ENCODE measurements at places on chromosomes 3 and 15.

GRCh38 chr3:168049367-168049974 is 46.3 kb downstream of the GOLIM4 start:
- no peak for DNase-seq

DNA sequence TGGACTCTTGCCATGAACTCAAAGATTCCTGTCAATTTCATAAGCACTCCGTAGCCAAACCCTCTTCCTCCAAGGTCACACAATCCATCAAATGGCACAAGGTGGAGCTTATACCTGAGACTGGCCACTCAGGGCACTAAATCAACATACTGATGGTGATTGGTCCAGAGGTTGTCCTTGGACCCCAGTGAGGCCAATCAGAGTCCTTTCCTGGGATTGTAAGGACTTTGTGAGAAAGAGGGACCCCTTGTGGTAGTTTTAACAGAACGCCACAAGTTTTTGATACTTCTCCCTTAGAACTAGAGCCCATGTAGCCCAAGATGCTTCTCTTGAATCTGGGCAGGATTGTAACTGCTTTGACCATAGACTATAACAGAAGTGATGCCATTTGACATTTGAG is 44.4 kb upstream of the LARS2 start:
- DNase-seq, result no peak

DNA sequence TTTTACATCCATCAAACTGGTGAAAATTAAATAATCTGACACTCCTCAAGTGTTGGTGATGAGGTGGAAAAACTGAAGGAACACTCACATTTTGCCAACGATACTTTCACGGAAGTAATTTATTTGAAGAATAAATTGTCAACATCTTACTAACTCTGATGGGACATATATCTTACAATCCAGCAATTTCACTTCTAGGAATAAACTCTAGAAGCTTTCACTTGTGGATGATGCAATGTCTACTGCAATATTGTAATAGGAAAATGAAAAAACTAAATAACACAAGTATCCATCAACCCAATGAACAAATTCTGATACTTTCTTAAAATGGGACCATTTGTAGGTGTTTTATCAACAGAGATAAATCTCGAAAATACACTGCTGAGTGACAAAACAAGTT is 16.2 kb upstream of the LIPC start:
- DNase-seq, result no peak

DNA sequence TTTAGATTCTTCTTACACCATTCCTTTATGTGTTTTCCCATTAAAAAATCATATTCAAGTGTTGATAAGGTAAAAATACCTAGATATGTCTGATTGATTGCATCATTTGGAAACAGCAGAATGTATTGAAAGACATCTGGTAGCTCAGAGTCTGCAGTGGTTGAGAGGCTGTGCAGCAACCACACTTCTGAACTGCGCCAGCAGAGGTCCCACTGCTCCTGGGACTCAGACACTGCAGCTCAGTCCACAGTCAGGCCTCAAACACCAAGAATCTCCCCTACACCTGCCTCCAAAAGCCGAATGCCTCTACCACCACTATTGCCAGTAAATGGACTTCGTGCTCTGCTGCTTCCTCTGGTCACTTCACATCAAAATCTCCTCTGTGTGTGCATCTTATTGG is 176.9 kb upstream of the LMCD1 start:
- peak; percentile 33 for DNase-seq

- DNase-seq, result no peak
These were observed 19.0 kb downstream of the TBC1D2B start for GRCh38 chr15:78058401-78058935.

DNA sequence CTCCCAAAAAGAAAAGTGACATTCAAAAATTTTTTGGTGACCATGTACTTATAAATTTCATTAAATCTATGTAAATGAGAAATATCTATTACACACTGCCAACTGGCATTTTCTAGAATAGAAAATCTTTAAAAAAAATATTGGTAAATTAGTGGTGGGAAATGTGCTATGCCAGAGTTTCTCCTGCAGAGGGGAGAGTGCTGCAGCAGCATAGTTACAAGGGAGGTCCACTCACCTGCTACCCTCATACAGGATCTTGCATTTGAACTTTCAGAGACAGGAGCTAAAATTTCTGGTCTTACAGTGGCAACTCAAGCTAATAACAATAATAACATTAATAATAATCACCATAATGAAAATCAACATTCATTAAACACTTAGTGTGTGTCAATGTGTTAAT is 459.6 kb downstream of the NSUN3 start:
- no peak for DNase-seq

- no peak for DNase-seq
These were observed 83.6 kb upstream of the TSEN2 start for GRCh38 chr3:12400616-12401194.

GRCh38 chr3:25834346-25834745 is 44.5 kb downstream of the OXSM start:
- DNase-seq, result no peak

DNA sequence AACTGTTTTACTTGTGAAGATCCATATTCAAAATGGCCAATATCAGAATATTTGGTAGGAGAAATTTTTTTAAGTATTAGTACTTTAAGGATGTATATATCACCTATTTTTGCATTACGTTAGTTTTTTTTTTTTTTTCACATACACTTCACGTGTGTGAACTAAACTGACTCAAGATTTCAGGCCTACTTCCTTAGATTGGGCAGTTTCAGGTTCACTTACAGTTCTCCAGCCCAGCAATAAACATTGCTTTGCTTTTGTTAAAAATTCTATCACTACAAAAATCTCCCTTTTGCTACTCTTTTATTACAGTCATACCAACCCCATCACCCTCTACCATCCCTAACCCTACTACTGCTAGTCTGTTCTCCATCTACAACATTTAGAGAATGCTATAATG is 183.6 kb downstream of the KCNH8 start:
- no peak for DNase-seq

DNA sequence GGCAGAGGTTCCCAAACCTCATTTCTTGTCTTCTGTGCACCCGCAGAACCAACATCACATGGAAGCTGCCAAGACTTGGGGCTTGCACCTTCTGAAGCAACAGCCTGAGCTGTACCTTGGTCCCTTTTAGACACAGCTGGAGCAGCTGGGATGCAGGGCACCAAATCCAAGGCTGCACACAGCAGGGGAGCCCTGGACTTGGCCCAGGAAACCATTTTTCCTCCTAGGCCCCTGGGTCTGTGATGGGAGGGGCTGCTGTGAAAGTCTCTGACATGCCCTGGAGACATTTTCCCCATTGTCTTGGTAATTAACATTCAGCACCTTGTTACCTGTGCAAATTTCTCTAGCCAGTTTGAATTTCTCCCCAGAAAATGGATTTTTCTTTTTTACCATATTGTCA is 33.6 kb upstream of the TMEM45A start:
- DNase-seq, result no peak

- DNase-seq, result no peak
These were observed 21.6 kb downstream of the ACSBG1 start for GRCh38 chr15:78212546-78213424.

All from naive thymus-derived CD8-positive, alpha-beta T cell (primary cell).